NCI-H1436 (cell line): ENCODE measurements at places on chromosomes 12 and 14.
A peak's percentile ranks its signal among the peaks of the same experiment; 100 is the strongest.

GRCh38 chr14:30445011-30445793 is 113.8 kb upstream of the G2E3 start:
- DNase-seq = no peak

GRCh38 chr14:91254461-91254860 is 10.0 kb upstream of the GPR68 start:
- DNase-seq = no peak

- DNase-seq = no peak
Observed at GRCh38 chr14:72315714-72316113, 383.5 kb downstream of the RGS6 start.

GRCh38 chr14:65053466-65053865 is 48.9 kb downstream of the MAX start:
- no peak for DNase-seq

- no peak for DNase-seq
Observed at GRCh38 chr14:80200093-80200492, 11.2 kb downstream of the DIO2 start.

DNA sequence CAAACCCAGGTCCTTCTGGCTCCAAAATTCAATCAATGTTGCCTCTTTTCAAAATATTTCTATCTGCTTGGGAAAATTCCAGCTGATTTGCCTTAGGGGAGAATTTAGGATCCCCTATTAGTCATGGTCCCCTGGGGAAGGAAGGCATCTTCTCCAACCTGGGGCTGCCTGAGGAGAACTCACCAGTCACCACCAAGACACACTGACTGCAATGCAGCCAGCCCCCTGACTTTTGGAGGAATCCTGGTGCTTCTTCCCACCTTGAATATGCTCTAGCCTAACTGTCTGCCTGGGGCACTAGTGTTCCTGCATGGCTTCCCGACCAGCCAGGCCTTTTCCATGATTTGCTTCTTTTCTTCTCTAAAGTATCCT is 71.8 kb upstream of the BCL2L14 start:
- no peak for DNase-seq

DNA sequence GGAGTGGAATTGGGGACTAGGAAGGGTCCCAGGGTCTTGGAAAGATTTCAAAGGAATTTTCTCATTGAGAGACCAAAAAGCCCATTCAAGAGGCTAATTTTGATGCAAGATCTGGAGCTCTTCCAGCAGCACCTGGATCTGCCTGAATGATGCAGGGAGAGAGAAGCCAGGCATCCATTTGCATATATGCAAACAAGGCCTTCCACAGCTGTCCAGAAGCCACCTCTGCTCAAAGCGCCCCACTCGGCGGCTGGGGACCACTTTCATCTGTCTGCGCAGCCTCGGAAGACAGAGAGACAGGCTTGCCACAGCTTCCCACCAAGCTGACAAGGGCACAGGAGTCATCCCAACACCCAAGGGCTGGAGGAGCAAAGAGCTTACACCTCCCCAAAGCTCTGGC is 295.6 kb downstream of the DPF3 start:
- no peak for DNase-seq

- DNase-seq = no peak
Observed at GRCh38 chr12:93563807-93564538, 8.5 kb upstream of the SOCS2 start.

- no peak for DNase-seq
Observed at GRCh38 chr12:48973531-48973930, 2.0 kb upstream of the WNT10B start.

- DNase-seq = no peak
Observed at GRCh38 chr12:27965966-27966365, 6.6 kb downstream of the PTHLH start.

GRCh38 chr12:111327474-111327873 is 41.4 kb downstream of the PHETA1 start:
- no peak for DNase-seq

GRCh38 chr12:69047990-69048389 is 115.0 kb upstream of the CPM start:
- DNase-seq = no peak

DNA sequence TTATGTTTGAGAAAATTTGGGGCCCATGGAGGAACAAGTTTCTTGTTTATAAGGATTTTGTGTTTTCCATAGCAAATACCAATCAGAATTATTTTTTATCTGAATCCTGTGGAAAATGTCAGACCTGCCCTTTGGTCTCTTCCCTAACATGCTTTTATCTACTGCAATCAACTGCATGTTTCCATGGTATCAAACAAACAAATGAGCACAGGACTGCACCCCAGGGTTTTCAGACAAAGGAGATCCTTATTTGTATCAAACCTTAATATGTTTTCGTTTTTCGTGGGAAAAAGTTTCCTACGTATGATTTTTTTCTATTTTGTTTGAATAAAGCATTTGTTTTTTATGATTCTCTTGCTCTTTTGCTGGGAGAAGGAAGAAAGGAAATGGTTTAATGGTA is 91.1 kb downstream of the GPR135 start:
- DNase-seq = no peak

GRCh38 chr14:34775342-34775741 is 60.9 kb upstream of the CFL2 start:
- no peak for DNase-seq

DNA sequence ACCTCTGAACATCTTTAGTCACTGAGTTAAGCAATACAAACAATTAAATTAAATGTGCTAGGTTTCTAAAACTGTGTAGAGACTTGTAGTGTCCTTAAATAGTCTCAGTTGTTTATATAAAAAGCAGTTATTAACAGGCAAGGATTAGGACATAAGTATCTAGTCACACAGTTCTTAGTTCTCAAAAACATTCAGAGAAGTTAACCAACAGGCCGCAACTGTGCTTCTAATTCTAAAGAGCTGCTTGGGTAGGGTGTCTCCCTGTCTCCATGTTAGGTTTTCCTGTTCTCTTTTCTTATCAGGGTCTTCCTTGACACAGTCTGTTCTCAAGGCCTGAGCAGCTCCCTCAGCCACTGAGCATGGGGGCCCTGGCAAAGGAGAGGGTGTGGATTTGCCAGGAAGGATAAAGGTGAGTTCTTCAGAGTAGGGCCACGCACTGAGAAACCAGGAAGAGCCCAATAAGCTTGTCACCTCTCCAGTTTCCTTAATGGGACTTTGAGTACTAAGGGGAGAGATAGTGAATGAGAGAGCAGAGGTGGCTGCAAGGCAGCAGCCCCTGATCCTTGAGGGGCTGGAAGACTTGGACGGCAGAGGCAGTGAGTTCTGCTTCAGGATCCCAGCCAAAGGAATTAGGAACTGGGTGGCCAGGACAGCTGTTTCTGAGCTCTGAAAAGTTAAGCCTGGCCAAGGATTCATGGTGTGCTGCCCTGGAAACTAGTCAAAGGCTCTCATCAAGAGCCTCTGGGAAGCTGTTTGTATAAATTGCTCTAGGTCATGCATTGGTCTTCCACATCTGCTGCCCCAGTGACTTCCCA is 177.3 kb downstream of the MYRFL start:
- DNase-seq = no peak

- no peak for DNase-seq
Observed at GRCh38 chr12:56011509-56012090, 9.2 kb upstream of the IKZF4 start.

DNA sequence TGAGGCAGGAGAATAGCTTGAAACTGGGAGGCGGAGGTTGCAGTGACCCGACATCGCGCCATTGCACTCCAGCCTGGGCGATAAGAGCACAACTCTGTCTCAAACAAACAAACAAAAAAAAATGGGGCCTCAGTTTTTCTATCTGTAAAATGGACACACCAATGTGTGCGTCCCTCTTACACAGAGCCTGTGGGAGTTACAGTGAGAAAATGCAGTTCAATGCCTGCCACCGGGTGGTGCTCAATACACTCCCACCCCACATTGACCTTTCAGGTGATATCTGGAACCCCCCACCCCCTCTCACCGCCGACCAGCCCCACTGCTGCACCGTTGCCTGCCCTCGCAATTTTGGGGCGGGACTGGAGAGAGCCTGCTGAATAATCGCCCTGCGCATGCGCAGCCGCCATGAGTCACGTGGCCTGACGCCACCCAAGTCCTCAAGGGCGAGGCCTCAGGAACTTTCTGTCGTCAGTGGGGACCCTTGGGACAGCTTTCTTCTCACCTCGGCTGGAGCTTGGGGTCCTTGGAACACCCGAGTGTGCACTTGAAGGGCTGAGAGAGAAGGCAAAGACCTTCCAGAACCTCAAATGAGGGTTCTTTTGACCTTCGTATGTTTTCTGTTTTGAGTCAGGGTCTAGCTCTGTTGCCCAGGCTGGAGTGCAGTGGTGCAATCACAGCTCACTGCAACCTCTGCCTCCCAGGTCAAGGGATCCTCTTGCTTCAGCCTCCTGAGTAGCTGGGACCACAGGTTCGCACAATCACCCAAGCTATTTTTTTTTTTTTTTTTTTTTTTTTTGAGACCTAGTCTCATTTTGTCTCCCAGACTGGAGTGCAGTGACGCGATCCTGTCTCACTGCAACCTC is 14.6 kb upstream of the CABP1 start:
- DNase-seq = peak; percentile 45

GRCh38 chr14:67941456-67942018 is 122.0 kb downstream of the RAD51B start:
- DNase-seq = no peak

GRCh38 chr12:129629901-129630300 is 273.9 kb downstream of the TMEM132D start:
- no peak for DNase-seq

- no peak for DNase-seq
Observed at GRCh38 chr12:56999456-56999855, 6.9 kb downstream of the ZBTB39 start.

DNA sequence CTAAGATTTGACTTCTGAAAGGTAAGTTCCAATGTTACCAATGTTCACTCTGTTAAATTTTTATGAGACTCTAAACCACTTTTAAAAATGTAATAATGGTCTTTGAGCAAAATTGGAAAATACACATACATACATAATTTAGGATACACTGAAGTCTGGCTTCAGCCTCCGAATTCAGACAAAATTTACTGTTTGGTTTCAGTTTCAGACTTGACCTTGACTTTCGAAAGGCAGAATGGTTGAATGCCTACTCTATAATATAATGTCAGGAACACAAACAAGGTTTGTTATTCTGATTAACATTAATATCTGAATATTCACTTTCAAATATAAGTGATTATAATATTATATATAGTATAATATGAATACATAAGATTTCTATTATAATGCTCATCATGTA is 74.1 kb upstream of the KRAS start:
- no peak for DNase-seq

GRCh38 chr12:105352940-105353635 is 22.6 kb downstream of the C12orf75 start:
- DNase-seq = no peak

GRCh38 chr14:43249116-43249515 is 1258.0 kb downstream of the FSCB start:
- DNase-seq = no peak

DNA sequence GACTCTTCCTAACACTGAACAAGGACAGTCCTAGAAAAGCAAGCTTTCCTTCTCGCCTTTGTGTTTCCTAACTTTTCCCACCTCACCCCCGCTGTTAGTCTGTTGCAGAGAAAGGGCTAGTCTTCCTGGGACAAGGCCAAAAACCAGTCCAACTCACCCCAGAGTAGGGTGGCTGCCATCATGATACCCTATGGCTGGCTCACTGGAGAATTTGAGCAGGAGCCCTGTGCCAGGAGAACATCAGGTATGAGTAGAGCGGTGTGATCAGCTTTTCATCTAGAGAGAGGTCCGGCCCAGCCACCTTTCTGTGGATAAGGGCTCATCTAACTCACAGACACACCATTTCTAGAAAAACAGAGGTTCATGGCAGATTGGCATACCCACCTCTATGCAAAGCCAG is 16.7 kb upstream of the ZFP36L1 start:
- no peak for DNase-seq

GRCh38 chr12:45186762-45187161 is 29.1 kb upstream of the ANO6 start:
- DNase-seq = no peak

DNA sequence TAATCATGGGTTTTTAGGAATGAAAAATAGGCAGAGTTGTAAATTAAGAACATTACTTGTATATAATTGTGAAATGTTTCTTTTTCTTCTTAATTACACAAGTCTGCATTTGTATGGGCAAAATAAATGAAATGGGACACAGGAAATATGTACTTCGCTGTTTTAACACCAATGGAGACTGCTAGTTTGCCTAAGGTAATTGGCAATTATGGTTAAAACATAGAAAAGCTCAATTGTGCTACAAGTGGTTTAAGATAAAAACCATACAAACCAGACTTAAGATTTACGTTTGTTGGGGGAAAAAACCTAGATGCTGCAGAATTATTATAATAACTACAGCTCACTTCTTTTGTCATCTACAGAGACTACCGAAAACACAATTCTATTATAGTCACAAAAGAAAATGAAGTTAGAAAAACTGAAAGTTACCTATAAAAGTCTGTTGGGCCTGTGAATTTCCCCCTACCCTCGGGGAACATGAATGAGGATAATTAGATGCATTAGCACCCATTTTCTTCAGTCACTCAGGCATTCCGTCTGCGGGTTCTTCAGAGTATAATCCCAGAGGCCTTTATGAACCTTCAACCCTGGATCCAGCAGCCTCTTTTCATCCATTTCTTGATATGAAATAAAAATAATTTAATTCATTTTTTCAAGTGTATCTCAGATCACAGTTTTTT is 37.2 kb downstream of the BTBD7 start:
- DNase-seq = peak; percentile 81

GRCh38 chr12:117972301-117972700 is 3.5 kb upstream of the KSR2 start:
- DNase-seq = no peak

DNA sequence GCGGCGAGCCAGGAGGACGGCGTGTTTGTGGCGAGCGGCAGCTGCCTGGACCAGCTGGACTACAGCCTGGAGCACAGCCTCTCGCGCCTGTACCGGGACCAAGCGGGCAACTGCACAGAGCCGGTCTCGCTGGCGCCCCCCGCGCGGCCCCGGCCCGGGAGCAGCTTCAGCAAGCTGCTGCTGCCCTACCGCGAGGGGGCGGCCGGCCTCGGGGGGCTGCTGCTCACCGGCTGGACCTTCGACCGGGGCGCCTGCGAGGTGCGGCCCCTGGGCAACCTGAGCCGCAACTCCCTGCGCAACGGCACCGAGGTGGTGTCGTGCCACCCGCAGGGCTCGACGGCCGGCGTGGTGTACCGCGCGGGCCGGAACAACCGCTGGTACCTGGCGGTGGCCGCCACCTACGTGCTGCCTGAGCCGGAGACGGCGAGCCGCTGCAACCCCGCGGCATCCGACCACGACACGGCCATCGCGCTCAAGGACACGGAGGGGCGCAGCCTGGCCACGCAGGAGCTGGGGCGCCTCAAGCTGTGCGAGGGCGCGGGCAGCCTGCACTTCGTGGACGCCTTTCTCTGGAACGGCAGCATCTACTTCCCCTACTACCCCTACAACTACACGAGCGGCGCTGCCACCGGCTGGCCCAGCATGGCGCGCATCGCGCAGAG is 873 bp downstream of the PLXNC1 start:
- DNase-seq = no peak
